ENCODE measurements at places on chromosomes 1 and 21. TPM values are rescaled to one million over a fixed set of nuclear protein-coding genes. Genes with fewer than 3 reads are reported as not detected.
A peak's percentile ranks its signal among the peaks of the same experiment; 100 is the strongest.

The TP73 gene
- not detected for total RNA-seq

The MCOLN2 gene
- 1.1 TPM for total RNA-seq

The VCAM1 gene
- total RNA-seq: 6.7 TPM

The OR2AJ1 gene
- not detected for total RNA-seq

The MXRA8 gene
- 78.8 TPM for total RNA-seq

The C2CD4D gene
- total RNA-seq: not detected

The FAM72B gene
- 0.16 TPM for total RNA-seq

The KCTD3 gene
- 125 TPM for total RNA-seq

The PTGS2 gene
- 32.9 TPM for total RNA-seq

The PROX1 gene
- total RNA-seq: 5.4 TPM

The KIF26B gene
- 1.8 TPM for total RNA-seq

- peak overlapping the region; percentile 72 for H3K27ac ChIP-seq
- no peaks in the 10 kb centered on the region for H3K27me3 ChIP-seq
- no peak for DNase-seq
These were observed 36.4 kb upstream of the ARHGEF10L start for GRCh38 chr1:17503146-17503545.

- peak overlapping the region; percentile 91 for H3K27ac ChIP-seq
- H3K4me3 ChIP-seq: peak overlapping the region; percentile 63
- peaks cover 18% of the 10 kb centered on the region for H3K4me1 ChIP-seq
- no peaks in the 10 kb centered on the region for H3K27me3 ChIP-seq
These were observed 197.9 kb downstream of the DYRK1A start for GRCh38 chr21:37564341-37564923.

DNA sequence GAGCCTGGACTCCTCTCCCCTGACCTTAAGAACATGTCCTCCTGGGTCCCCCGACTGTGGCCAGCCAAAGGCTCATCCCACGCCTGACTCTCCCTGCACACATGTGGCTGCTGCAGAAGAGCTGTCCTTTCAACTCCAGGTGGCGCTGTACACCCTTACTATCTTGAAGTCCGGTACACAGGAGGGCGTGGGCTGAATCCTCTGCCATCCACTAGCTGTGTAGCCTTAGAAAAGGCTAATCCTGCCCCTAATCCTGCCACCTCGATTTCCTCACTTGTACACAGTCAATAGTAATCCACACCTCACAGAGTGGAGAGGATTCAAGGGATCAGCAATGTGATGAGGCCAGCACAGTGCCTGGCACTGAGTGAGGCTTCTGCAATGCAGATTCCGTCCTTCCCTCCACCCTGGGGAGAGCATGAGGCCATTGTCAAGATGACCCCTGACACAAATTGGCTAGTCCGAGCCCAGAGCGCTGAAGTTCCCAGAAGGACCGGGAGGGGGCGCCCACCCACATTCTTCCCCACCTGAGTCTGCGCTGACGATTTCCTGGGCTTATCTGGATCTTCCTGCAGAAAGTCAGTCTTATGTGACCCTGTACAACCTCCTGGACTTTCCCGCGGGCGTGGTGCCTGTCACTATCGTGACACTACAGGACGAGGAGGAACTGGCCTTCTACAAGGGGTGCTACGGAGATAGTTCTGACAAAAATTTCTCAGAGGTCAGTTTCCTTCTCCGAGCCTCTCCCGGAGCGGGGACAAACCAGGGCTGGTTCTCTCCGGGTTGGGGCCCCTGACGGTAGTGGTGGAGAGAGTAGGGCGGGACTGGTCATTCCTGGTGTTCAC, 47.1 kb upstream of the DMBX1 start:
- peaks cover 5% of the 10 kb centered on the region for H3K4me1 ChIP-seq
- H3K4me3 ChIP-seq: peak overlapping the region; percentile 38
- H3K36me3 ChIP-seq: no peaks in the 10 kb centered on the region
- H3K27me3 ChIP-seq: peaks cover 17% of the 10 kb centered on the region

DNA sequence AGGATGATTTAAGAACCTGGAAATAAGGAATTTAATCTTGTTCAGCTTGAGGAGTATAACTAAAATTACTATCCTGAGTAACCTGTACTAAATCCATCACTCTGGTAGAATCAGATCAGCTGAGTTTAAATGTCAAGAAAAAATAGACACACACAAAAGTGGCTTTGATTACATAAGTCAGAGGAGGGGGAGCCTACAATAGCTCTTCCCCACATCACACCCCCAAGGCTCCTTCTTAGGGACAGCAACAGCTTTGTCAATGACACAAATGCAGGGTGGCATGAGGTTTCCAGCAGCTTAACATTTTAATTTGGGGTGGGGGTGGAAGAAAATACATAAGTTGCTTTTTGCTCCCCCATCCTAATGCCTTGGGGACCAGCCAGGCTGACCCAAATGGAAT, 12.6 kb upstream of the NUP210L start:
- no peaks in the 10 kb centered on the region for H3K27me3 ChIP-seq
- DNase-seq: no peak
- H3K4me3 ChIP-seq: no peak overlapping the region
- peaks cover 67% of the 10 kb centered on the region for H3K36me3 ChIP-seq

GRCh38 chr1:235161685-235162327, 756 bp upstream of the RBM34 start:
- peaks cover 28% of the 10 kb centered on the region for H3K4me1 ChIP-seq
- H3K36me3 ChIP-seq: no peaks in the 10 kb centered on the region
- peak overlapping the region; percentile 82 for H3K4me3 ChIP-seq
- peak overlapping the region; percentile 89 for H3K27ac ChIP-seq
- no peaks in the 10 kb centered on the region for H3K27me3 ChIP-seq

DNA sequence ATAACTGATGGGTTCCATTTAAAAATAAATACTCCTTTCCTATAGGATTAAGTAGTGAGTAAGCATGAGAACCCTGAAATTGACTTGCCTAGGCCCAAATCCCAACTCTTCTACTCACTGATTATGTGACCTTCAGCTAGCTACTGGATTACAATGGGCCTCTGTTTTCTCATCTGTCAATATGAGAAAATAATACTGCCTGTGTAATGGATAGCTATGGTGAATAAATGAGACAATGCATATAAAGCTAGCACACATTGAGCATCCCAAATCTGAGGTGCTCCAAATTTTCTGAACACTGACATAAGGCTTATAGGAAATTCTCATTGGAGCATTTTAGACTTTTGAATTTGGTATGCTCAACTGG, 5.3 kb upstream of the LRRC8C start:
- no peaks in the 10 kb centered on the region for H3K36me3 ChIP-seq
- no peak for DNase-seq
- no peaks in the 10 kb centered on the region for H3K27me3 ChIP-seq
- no peak overlapping the region for H3K27ac ChIP-seq
- no peak overlapping the region for H3K4me3 ChIP-seq

GRCh38 chr21:14594967-14595366, 48.9 kb upstream of the SAMSN1 start:
- H3K27ac ChIP-seq: no peak overlapping the region
- H3K27me3 ChIP-seq: no peaks in the 10 kb centered on the region
- H3K4me3 ChIP-seq: no peak overlapping the region
- no peaks in the 10 kb centered on the region for H3K36me3 ChIP-seq
- DNase-seq: no peak
- H3K4me1 ChIP-seq: no peaks in the 10 kb centered on the region

- peaks cover 14% of the 10 kb centered on the region for H3K4me1 ChIP-seq
- peak overlapping the region; percentile 53 for H3K27ac ChIP-seq
- H3K4me3 ChIP-seq: no peak overlapping the region
- H3K36me3 ChIP-seq: no peaks in the 10 kb centered on the region
- no peak for DNase-seq
- H3K27me3 ChIP-seq: no peaks in the 10 kb centered on the region
These were observed 36.0 kb downstream of the NUAK2 start for GRCh38 chr1:205285381-205286101.

DNA sequence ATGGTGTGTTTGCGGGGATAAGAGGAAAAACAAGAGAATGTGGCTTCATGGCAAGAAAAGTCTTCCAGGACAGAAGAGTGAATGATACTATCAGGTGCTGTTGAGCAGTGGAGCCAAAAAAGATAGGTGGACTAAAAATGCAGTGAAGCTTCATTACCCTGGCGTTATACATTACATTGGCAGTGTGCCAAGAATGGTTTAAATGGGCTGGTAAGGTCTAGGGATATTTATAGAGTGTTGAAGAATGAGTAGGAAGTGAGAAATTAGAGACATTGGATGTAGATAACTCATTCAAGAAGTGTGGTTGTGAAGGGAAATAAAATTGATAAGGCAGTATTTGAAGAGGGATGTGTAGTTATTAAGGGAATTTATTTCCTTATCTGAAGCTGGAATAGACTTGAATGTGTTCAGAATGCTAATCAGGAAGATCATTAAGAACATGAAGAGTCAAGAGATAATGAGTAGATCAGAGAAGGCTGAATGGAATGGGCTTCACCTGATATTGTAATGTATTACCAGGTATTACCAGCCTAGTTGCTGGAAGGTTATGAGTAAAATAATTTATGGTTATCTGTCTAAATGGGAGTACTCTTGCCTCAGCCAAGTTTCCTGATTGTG, 72.7 kb downstream of the MAST2 start:
- no peak overlapping the region for H3K27ac ChIP-seq
- no peak for DNase-seq
- no peak overlapping the region for H3K4me3 ChIP-seq
- H3K36me3 ChIP-seq: no peaks in the 10 kb centered on the region
- H3K27me3 ChIP-seq: no peaks in the 10 kb centered on the region

DNA sequence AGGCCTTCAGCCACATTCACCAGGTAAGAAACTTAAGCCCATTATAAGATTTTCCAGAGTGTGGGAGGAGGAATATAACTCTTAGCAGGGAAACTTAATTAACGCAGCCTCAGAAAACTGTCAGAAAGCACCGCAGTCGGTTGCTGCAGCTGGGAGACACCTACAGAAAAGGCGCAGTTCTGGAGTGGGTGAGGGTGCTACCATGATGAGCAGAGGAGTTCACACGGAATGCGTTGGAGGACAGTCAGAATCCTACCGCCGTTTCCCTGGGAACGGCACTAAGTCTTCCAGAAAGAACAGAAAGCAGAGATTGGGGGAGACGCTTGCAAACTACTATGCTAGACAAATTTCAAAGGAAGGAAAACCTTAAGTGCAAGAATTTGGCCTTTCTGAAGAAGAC, 6.4 kb downstream of the ACTN2 start:
- no peaks in the 10 kb centered on the region for H3K36me3 ChIP-seq
- H3K4me1 ChIP-seq: no peaks in the 10 kb centered on the region
- H3K4me3 ChIP-seq: no peak overlapping the region

- no peaks in the 10 kb centered on the region for H3K4me1 ChIP-seq
- H3K4me3 ChIP-seq: no peak overlapping the region
- no peaks in the 10 kb centered on the region for H3K36me3 ChIP-seq
- DNase-seq: no peak
- H3K27ac ChIP-seq: no peak overlapping the region
These were observed 1142.1 kb upstream of the PRMT6 start for GRCh38 chr1:105914403-105914802.

DNA sequence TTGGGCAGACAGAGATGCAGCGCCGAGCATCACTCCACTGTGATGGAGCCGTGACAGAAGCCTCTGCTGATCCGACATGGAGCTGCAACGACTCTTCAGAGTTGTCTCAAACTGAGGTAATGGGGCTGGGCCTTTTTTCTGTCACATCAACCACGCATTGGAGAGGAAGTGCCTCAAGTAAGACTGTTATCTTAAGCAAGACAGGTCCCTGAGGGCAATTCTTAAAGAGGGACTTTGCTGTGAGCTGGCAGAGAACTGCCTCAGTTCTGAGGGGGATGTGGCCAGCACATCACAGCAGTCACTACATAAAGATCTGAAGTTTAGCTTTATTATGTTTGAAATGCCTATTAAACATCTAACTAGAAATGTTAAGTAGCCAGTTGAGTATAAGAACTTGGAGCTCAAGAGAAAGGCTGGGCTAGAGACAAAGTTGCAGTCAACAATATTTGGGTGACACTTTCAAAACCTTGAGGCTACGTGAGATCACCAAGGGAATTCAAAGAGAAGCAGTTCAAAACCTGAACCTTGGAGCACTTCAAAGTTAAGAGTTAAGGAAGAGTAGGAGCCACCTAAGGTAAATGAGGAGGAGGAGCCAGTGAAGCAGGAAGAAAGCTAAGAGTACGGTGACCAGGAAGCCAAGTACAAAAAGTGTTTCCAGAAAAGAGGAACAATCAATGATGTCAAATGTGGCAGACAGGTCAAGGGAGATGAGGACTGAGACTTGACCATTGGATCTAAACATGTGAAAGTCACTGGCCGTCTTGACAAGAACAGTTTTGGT, 54.2 kb upstream of the BCL9 start:
- H3K36me3 ChIP-seq: no peaks in the 10 kb centered on the region
- H3K27ac ChIP-seq: no peak overlapping the region
- no peak for DNase-seq
- H3K27me3 ChIP-seq: no peaks in the 10 kb centered on the region
- no peaks in the 10 kb centered on the region for H3K4me1 ChIP-seq

DNA sequence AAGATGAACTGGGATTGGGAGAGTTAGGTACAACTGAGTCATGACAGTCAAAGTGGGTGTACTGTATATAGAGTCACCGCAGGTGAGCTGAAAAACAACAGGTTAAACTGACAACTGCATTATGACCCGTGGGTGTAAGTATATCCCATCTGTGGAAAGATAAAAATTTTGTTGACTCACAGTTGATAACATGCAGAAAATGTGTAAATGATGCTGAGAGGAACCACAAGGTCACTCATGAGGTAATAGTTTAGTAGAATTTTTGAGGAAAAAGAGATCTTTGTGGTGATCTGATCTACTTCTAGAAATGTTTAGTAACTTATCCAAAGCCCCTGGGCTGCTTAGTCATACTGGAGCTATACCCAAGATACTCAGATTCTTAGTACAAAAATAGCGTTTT, 838 bp downstream of the OR2C3 start:
- H3K4me3 ChIP-seq: no peak overlapping the region
- H3K4me1 ChIP-seq: no peaks in the 10 kb centered on the region
- H3K27ac ChIP-seq: no peak overlapping the region
- no peaks in the 10 kb centered on the region for H3K36me3 ChIP-seq

DNA sequence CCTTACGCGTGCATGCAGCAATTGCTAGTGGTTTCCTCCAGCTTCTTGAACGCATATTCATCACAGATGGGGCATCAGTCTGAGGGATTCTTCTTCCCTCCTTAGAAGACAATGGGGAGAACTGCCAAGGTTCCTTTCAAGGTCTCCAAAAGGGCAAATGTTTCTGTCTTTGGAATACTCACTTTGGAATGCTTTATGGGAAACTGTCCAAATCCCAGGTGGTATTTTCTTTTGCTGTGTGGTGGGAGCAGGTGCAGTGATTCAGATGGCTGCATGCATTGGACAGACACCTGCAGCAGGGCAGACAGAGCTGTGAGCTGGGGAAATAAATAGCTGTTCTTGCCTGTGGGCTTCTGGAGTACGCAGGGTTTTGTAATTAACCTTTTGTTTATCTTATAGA, 40.5 kb downstream of the URB2 start:
- no peaks in the 10 kb centered on the region for H3K27me3 ChIP-seq
- no peak for DNase-seq
- H3K4me3 ChIP-seq: no peak overlapping the region
- no peak overlapping the region for H3K27ac ChIP-seq
- H3K36me3 ChIP-seq: no peaks in the 10 kb centered on the region
- no peaks in the 10 kb centered on the region for H3K4me1 ChIP-seq

GRCh38 chr1:32636914-32637645, 13.3 kb downstream of the ZBTB8OS start:
- H3K36me3 ChIP-seq: no peaks in the 10 kb centered on the region
- H3K27ac ChIP-seq: no peak overlapping the region
- no peak for DNase-seq
- H3K4me3 ChIP-seq: no peak overlapping the region
- no peaks in the 10 kb centered on the region for H3K27me3 ChIP-seq

Data from sigmoid colon (tissue), 7 donors.